ENCODE measurements at places on chromosomes 13 and 19.

- DNase-seq = no peak
Measured at GRCh38 chr19:2103045-2103707, 6.5 kb downstream of the IZUMO4 start.

GRCh38 chr19:19213426-19214158 is 1.8 kb downstream of the NCAN start:
- no peak for DNase-seq

GRCh38 chr19:35899547-35900214 is 659 bp downstream of the NFKBID start:
- DNase-seq = peak; percentile 88

DNA sequence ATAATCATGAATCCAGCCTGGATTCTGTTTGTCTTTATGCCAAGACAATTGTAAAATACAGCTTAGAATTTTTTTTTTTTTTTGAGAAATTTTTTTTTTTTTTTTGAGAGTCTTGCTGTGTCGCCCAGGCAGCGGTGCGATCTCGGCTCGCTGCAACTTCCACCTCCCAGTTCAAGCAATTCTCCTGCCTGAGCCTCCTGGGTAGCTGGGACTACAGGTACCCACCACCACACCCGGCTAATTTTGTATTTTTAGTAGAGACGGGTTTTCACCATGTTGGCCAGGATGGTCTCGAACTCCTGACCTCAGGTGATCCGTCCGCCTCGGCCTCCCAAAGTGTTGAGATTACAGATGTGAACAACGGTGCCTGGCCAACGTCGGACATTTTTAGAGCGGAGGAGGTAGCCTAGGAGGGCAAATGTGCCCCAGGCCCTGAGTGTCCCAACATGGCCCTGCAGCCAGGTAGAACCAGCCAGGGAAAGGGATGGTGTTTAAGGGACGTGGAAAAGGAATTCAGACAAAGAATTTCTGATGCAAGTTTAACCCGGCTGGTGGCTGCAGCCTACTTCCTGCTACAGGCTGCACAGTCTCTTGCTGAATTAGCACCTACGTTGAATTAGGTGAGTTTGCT is 89.8 kb downstream of the GNG7 start:
- DNase-seq = no peak

- DNase-seq = peak; percentile 76
Measured at GRCh38 chr19:1825909-1826556, 14.0 kb upstream of the ATP8B3 start.

- DNase-seq = no peak
Measured at GRCh38 chr19:34998777-34999497, 1.2 kb upstream of the GRAMD1A start.

DNA sequence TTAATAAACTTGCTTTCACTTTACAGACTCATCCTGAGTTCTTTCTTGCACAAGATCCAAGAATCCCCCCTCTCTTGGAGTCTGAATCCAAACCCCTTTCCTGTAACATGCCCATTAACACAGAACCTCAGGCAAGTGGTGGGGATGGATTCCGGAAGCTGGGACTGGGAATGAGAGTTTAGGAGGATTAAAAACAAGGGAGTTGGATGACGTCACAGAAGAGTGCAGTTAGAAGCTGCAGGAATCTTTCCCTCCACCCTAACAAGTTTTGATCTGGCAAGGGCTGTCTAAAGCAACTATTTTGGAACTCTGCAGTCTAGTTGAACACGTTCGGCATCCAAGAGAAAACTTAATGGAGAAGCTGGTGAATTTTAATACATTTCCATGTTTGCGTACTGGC is 48.2 kb upstream of the PEPD start:
- no peak for DNase-seq

DNA sequence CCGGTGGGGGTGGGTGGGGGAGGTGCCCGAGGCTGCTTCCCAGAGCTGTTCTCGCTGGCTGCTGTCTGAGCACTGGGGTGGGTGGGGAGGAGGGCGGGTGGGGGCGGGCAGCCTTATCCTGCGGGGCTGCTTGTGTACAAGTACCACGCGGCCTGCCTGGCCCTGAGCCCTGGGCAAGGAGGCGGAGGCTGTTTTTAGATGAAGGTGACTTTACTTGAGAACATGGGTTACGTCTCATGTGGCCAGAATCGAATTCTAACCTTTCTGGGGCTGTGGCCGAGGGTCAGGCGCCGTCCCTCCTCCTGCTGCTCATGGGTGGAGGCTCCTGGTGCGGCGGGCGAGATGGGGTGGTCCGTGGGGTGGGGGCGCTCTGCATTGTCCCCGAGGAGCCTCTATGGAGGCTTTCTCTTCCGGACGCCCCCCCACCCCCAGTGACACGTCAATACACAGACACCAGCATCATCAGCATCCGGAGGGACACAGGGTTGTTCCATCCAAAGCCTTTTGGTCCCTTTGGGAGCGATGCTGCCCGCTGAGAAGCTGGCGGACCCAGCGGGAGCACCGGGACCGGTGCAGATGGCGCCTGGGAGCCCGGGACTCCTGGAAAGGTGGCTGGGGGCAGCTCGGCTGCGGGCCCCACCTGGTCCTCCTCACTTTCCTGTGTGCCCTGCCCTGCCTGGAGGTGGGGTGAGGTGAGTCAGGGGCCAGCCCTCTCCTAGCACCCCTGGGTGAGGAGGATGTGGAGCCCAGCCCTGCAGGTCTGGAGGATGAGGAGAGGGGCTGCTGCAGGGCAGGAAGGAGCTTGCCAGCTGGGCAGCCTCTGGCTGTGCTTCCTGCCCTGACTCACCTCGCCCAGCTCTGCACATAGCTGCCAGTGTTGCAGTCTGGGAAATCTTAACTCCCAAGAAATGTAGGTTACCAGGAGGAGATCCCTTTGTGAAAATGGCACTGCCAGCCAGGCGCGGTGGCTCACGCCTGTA is 3.4 kb downstream of the BSG start:
- no peak for DNase-seq

DNA sequence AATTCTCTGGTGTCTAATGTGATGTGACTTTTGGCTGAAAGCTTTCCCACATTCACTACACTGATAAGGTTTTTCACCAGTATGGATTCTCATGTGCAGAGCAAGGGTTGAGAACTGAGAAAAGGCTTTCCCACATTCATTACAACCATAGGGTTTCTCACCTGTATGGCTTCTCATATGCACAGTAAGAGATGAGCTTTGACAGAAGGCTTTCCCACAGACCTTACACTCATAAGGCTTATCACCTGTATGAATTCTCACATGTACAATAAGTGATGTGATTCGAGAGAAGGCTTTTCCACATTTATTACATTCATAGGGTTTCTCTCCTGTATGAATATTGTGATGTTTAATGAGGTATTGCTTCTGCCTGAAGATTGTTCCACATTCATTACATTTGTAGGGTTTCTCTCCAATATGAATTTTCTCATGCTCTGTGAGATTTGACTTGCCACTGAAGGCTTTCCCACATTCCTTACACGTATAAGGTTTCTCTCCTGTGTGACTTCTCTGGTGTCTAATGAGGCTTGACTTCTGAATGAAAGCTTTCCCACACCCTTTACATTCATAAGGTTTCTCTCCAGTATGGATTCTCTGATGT is 14.0 kb downstream of the ZNF260 start:
- DNase-seq = no peak

DNA sequence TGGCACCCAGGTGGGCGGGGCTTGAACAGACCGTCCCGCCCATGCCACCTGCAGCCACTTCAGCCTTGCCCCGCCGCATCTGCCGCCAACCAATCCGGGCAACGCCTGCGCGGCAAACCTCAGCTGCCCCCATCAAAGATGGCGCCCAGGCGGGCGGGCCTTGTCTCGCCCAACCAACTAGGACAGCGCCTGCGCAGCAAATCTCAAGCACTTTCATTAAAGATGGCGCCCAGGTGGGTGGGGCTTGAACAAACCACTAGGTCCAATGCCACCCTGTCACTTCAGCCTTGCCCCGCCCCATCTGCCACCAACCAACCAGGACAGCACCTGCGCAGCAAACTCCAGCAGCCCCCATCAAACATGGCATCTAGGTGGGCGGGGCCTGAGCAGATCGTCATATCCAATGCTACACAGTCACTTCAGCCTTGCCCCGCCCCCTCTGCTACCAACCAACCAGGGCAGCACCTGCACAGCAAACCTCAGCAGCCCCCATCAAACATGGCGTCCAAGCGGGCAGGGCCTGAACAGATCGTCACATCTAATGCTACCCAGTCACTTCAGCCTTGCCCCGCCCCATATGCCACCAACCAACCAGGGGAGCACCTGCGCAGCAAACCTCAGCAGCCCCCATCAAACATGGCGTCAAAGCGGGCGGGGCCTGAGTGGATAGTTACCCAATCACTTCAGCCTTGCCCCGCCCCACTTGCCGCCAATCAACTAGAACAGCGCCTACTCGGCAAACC is 1.4 kb downstream of the PEG3 start:
- peak; percentile 48 for DNase-seq

DNA sequence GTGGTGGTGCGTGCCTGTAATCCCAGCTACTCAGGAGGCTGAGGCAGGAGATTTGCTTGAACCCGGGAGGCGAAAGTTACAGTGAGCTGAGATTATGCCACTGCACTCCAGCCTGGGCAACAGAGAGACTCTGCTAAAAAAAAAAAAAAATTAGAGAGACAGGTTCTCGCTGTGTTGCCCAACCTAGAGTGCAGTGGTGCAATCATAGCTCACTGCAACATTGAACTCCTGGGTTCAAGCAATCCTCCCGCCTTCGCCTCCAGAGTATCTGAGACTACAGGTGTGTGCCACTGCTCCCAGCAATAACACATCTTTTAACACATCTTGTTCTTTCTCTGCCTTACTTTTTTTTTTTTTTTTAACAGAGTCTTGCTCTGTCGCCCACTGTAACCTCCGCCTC is 32.7 kb downstream of the CLEC17A start:
- DNase-seq = no peak

DNA sequence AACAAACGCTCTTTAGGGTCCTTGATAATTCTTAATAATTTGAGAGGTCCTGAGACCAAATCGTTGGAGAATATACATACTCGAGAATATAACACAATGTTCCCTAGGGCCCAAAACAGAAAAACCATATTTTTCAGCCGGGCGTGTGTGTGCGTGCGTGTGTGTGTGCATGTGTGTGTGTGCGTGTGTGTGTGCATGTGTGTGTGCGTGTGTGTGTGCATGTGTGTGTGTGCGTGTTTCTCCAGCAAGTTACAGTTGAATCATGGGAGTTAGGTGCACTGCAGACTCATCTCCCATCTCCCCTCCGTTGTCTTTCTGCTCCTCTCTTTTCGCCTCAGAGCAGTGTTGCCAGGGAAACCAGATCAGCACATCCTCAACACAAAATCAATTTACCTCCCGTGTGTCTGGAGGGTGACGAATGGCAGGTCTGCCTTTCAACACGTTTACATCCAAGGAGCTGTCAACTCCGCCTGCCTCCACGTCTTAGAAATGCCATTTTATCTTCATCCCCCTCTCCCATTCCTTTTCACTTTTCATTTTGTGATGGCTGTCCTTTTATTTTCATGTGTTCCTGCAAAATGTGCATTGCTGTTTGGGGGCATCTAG is 8.3 kb upstream of the PNMA8B start:
- DNase-seq = no peak

DNA sequence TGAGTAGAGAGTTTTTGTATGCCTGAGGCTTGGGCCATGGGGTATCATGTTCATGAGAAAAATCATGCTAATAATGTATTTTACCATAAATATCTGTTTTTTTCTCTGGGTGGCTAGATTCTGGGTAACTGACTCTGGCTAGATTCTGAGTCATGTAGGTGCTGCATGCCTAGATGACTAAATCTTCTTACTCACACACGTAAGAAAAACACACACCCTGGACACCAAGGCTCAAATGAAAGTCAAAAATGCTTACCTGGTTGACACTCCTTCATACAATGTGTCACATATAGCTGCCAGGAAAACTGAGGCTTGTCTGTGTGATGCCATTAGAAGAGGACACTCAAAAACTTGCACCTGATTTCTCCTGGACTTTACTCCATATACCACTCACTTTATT is 597.4 kb upstream of the SLITRK1 start:
- no peak for DNase-seq

DNA sequence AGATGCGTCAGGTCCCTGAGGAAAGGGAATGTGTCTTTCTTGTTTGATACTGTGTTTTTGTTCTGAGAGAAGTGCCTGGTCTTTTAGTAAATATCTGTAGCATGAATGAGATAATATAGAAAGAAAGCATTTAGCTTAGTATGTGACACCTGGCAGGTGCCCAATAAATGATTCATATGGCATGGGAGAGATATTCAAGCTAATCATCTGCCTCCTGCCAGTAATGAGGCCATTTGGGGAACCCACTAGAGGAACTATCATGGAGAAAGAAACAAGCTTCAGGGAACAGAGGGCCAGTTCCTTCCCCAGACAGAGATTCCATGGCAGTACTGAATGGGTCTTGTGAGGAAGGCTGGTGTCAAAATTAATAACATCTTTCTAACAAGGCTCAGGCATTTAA is 603.9 kb downstream of the DCT start:
- no peak for DNase-seq

DNA sequence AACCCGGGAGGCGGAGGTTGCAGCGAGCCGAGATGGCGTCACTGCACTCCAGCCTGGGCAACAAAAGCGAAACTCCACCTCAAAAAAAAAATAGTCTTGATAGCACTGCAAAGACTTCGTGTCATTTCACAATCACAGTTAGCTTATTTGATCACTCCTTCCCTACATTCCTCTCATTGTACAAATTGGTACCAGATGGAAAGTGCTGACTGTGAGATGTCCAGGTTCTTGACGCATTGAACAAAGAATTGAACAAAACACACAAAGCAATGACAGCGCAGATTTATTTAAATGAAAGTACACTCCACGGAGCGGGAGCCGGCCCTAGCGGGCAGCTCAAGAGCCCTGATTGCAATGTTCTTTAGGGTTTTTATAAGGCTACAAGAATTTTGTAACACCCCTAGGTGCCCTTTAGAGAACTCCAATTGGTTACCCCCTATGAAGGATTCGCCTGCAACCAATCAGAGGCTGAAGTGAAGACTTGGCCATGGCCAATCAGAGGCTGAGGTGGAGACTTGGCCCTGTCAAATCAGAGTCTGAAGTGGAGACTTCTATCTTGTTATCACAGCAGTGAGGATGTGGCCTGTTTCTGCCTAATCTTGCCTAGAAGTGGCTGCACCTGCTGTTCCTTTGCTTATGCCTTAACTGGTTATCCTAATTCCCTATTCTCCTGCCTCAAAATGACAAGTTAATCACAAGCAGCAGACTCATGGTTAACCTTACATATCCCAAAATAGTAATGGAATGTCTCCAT is 16.7 kb downstream of the ZNF556 start:
- no peak for DNase-seq

DNA sequence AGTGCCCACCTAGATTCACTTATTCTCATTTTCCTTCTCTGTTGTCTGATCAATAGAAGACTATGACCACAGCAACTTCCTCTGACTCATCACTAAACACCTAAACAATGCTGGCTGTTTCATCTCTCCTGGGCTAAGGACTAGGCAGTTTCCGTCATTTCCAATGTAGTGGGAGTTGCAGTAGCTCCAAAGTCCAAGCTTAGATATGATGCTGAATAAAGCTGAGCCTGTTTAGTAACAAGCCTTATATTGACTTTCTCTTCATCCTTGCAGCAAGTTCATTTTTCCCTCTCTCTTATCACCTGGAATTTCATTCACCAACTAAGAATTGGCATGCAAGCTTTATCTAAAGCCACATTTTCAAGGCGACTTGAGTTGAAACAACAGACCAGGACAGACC is 53.5 kb upstream of the PCDH9 start:
- no peak for DNase-seq

All from stimulated activated naive CD8-positive, alpha-beta T cell treated with anti-CD3 and anti-CD28 coated beads, Interleukin-15, amount 100 ng/mL, for 72 hours (primary cell).